ENCODE measurements at places on chromosomes 6 and 20.
A peak's percentile ranks its signal among the peaks of the same experiment; 100 is the strongest.

GRCh38 chr6:162156146-162156545, 571.4 kb downstream of the PRKN start:
- no peak for DNase-seq
- H3K36me3 ChIP-seq, result no peaks in the 10 kb centered on the region
- no peak overlapping the region for H3K4me3 ChIP-seq
- H3K27me3 ChIP-seq, result no peaks in the 10 kb centered on the region
- H3K4me1 ChIP-seq, result no peaks in the 10 kb centered on the region

DNA sequence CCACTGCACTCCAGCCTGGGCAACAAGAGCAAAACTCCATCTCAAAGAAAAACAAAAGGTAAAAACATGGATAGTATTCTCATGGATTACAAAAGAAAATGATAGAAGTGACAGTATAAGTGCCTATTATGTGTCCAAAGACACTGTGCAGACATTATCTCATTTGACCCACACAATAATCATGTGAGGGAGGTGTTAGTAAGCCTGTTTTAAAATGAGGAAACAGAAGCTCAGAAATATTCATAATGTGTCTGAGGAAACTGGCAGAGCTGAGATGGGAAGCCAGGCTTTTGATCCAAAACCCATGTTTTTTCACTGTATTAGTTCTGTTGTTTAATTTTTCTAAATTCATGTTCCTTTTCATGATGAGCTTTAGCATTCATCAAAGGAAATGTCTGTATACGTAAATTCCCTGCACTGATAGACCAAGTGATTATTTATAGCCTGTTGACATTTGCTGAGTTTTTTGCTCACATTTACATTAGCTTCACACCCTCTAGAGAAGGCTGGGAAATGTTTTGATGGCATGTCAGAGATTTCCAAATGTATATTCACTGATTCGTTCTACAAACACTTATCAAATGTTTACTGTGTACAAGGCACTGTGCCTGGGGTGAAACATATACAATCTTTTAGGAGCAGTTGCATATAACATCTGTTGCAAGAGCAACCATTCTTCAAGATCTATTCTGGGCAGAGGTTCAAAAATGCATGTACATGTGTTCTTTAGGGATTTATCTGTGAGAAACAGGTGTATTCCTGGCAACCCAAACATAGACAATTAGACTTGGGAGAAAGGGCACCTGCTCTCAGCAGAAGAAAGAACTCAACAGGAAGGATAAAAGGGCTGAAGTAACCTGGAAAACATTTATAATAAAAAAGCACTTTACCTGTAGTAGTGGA, 331.5 kb downstream of the SAMD5 start:
- no peaks in the 10 kb centered on the region for H3K36me3 ChIP-seq
- no peaks in the 10 kb centered on the region for H3K4me1 ChIP-seq
- H3K4me3 ChIP-seq, result no peak overlapping the region
- no peak for DNase-seq

DNA sequence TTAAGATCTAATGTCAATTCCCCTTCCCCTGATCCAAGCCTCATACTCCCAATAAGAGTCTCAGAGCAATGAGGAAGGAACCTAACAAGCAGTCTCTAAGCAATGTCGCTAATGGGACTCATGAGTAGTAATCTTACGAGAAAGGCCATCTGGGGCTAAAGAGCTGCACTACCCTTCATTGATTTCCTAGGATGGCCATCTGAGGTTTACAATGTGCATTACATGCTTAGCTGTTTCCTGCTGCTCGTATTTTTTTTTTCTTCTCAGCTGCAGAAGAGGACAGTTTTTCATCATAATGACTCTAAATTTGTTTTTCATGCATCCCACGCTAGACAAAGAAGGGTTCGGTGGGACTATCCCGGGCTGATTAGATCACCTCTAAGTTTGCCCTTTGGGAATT, 119.3 kb downstream of the LPA start:
- H3K27ac ChIP-seq, result no peak overlapping the region
- no peaks in the 10 kb centered on the region for H3K36me3 ChIP-seq
- no peak for DNase-seq

- no peak overlapping the region for H3K4me3 ChIP-seq
- no peaks in the 10 kb centered on the region for H3K36me3 ChIP-seq
- no peaks in the 10 kb centered on the region for H3K4me1 ChIP-seq
- H3K27me3 ChIP-seq, result no peaks in the 10 kb centered on the region
- H3K27ac ChIP-seq, result no peak overlapping the region
- DNase-seq, result no peak
Measured at GRCh38 chr6:38915205-38915925, 133.2 kb upstream of the GLP1R start.

DNA sequence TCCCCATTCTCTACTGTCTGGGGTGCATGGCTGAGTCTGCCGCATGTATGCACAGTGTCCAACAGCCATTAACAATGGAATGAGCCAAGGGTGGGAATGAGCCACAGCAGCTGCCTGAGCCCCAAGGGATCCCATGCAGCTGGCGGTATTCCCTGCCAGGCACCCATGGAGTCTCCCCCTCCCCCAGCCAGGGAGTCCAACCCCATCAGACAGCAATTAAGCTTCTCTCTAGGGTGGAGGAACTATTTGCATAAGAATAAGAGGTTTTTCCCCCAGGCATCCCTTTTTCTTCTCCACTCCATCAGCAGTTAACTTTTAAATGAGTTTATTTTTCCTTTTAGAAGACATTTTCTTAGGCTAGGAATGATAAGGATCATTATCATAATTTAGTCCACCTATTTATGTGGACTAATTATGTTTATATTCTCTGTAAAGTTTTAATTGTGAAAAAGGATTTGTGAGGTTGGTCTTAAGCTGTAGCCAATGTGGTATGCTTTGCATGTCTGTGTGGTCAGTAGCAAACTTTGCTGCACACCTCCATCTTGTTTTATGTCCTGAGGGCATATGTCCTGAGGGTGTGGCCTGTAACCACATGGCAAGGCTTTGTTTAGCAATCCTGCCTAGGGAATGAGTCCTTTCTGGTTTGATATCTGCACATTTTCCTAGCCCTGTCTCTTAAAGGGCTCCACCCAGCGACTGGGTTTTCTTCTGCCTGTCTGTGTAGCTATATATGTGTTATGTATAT, 158.9 kb upstream of the OLIG3 start:
- no peaks in the 10 kb centered on the region for H3K4me1 ChIP-seq
- H3K27ac ChIP-seq, result no peak overlapping the region
- H3K4me3 ChIP-seq, result no peak overlapping the region
- DNase-seq, result no peak

GRCh38 chr6:42754759-42755158, 8.9 kb upstream of the TBCC start:
- H3K36me3 ChIP-seq, result no peaks in the 10 kb centered on the region
- no peaks in the 10 kb centered on the region for H3K27me3 ChIP-seq
- H3K4me1 ChIP-seq, result peaks cover 31% of the 10 kb centered on the region
- no peak overlapping the region for H3K27ac ChIP-seq
- no peak overlapping the region for H3K4me3 ChIP-seq

DNA sequence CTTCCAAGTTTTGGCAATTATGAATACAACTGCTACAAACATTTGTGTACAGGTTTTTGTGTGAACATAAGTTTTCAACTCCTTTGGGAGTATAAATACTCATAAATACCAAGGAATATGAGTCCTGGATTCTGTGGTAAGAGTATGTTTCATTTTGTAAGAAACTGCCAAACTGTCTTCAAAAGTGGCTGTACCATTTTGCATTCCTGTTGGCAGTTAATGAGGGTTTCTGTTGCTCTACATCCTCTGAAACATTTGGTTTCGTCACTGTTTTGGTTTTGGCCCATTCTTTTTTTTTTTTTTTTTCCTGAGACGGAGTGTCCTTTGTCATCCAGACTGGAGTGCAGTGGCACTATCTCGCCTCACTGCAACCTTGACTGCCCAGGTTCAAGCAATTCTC, 8.5 kb downstream of the AP5S1 start:
- no peak for DNase-seq
- no peaks in the 10 kb centered on the region for H3K4me1 ChIP-seq
- no peak overlapping the region for H3K4me3 ChIP-seq
- H3K36me3 ChIP-seq, result no peaks in the 10 kb centered on the region
- H3K27me3 ChIP-seq, result no peaks in the 10 kb centered on the region

DNA sequence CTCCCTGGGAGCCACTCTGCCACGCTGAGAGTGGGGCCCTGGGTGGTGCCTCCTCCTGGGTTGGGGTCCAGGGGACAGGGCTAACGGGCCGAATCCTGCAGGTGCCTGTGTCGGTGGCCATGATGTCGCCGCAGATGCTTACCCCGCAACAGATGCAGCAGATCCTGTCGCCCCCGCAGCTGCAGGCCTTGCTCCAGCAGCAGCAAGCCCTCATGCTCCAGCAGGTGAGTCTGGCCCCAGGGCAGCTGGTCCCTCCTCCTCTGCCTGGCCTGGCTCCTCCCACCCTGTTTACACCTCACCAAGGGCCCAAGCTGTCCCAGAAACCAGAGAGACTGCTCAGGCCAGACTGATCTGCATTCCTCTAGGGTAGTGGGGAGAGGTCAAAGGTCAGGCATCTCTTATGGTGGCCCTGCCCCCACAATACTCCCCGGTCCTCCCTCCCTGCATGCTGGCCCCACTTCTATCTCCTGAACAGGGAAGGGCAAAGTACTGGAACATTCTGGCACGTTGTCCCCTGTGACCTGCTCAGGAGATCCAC, 38.6 kb downstream of the FOXP4 start:
- DNase-seq, result peak; percentile 82
- no peaks in the 10 kb centered on the region for H3K27me3 ChIP-seq
- no peak overlapping the region for H3K4me3 ChIP-seq
- peaks cover 30% of the 10 kb centered on the region for H3K4me1 ChIP-seq
- no peaks in the 10 kb centered on the region for H3K36me3 ChIP-seq

- no peak overlapping the region for H3K27ac ChIP-seq
Measured at GRCh38 chr6:70151616-70152015, 151.3 kb downstream of the COL9A1 start.

DNA sequence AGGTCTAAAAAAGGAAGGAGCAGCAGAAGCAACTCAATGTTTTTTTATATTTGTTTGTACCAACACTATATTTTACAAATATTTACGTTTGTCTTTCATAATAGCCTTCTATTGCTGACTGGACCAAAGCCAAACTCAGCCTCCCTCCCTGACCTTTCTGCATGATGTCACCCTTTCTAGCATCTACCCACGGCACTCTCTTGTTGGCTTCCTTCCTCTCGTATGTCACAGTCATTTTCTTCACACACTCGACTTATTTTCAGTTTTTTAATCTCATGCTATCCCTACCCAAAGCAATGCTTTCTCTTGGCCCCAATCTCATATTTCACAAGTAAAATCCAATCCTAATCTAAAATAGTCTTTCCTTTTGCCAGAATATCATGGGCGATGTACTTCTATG, 16.3 kb upstream of the FAM8A1 start:
- no peak for DNase-seq
- H3K27ac ChIP-seq, result no peak overlapping the region
- no peaks in the 10 kb centered on the region for H3K36me3 ChIP-seq
- no peak overlapping the region for H3K4me3 ChIP-seq
- peaks cover 9% of the 10 kb centered on the region for H3K27me3 ChIP-seq
- H3K4me1 ChIP-seq, result no peaks in the 10 kb centered on the region

GRCh38 chr6:16420715-16421461, 182.5 kb downstream of the GMPR start:
- H3K27ac ChIP-seq, result no peak overlapping the region
- no peaks in the 10 kb centered on the region for H3K27me3 ChIP-seq
- H3K36me3 ChIP-seq, result no peaks in the 10 kb centered on the region
- peak; percentile 10 for DNase-seq

- peaks cover 7% of the 10 kb centered on the region for H3K36me3 ChIP-seq
- DNase-seq, result peak; percentile 68
- peaks cover 15% of the 10 kb centered on the region for H3K4me1 ChIP-seq
- peak overlapping the region; percentile 56 for H3K27ac ChIP-seq
Measured at GRCh38 chr6:111731456-111732195, 125.9 kb upstream of the TRAF3IP2 start.

- H3K36me3 ChIP-seq, result peaks cover 2% of the 10 kb centered on the region
- H3K4me1 ChIP-seq, result no peaks in the 10 kb centered on the region
- H3K4me3 ChIP-seq, result no peak overlapping the region
- H3K27me3 ChIP-seq, result no peaks in the 10 kb centered on the region
Measured at GRCh38 chr6:155994086-155994485, 538.4 kb upstream of the NOX3 start.

DNA sequence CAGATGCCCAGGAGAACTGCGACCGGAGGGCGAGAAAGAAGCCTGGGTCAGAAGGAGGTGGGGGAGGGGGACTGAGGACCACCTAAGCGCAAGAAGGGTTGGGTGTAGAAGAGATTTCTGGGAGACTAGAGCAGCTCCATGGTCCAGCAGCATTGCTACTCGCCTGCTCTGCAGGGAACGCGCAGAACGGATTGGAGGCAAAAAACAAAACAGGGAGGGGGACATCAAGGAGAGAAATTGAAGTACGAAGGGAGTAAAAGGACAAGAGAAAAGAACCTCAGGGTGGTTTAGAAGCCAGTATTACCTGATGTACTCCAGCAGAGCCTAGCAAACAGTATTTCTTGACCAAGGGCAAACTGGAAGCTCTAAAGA, 537 bp upstream of the GABBR1 start:
- H3K36me3 ChIP-seq, result no peaks in the 10 kb centered on the region
- H3K27me3 ChIP-seq, result no peaks in the 10 kb centered on the region
- H3K4me3 ChIP-seq, result peak overlapping the region; percentile 93
- H3K27ac ChIP-seq, result peak overlapping the region; percentile 96

DNA sequence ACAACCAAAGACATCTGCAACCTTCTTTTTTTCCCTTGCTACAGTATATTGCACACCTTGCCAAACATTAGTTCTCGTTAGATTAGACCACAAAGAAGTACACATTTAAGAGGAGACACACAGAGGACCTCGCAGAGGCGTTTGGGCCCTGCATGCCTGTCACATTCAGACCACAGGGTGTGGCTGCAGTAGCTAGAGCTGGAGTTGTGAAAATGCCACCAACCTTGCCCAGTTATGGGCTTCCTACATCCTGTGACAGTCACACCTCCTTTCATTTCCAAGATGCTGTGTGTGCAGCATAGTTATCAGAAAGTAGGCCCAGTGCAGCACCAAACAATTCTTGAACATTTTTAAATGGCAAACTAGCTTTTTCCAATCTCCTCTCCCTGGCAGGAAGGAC, 2.4 kb downstream of the SYNE1 start:
- no peak overlapping the region for H3K27ac ChIP-seq
- H3K27me3 ChIP-seq, result peaks cover 48% of the 10 kb centered on the region
- H3K4me3 ChIP-seq, result no peak overlapping the region
- peaks cover 4% of the 10 kb centered on the region for H3K4me1 ChIP-seq
- no peak for DNase-seq
- no peaks in the 10 kb centered on the region for H3K36me3 ChIP-seq

GRCh38 chr6:156487877-156488276, 289.3 kb upstream of the ARID1B start:
- no peaks in the 10 kb centered on the region for H3K27me3 ChIP-seq
- H3K4me1 ChIP-seq, result no peaks in the 10 kb centered on the region
- peaks cover 5% of the 10 kb centered on the region for H3K36me3 ChIP-seq
- H3K27ac ChIP-seq, result no peak overlapping the region

- no peak overlapping the region for H3K4me3 ChIP-seq
- no peaks in the 10 kb centered on the region for H3K36me3 ChIP-seq
- no peaks in the 10 kb centered on the region for H3K27me3 ChIP-seq
- no peak for DNase-seq
- peaks cover 12% of the 10 kb centered on the region for H3K4me1 ChIP-seq
Measured at GRCh38 chr6:168541307-168541706, 100.3 kb downstream of the SMOC2 start.

Data from GM23338 (cell line).